ENCODE measurements at places on chromosomes 2 and 18.

DNA sequence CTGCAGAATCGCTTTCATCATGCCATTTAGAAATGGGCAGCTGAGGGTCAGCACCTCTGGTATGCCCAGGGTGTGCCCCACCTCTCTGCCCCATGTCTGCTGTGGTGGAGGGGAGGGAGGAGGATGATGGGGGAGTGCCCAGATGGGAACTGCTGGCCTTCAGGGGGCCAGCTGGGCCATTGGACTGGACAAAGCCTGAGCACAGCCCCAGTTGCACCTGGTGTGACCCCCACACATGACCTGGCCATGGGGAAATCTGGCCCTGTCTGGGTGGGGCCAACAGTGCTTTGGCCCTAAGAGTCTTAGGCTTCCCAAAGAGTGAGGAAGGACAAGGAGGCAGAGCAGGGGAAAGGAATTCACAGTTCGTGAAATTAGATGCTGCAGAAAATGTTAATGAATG is 44.1 kb downstream of the CTIF start:
- DNase-seq: no peak

GRCh38 chr18:11518788-11519685 is 90.4 kb upstream of the SLC35G4 start:
- peak; percentile 47 for DNase-seq

- DNase-seq: no peak
Measured at GRCh38 chr2:70775141-70775540, 7.1 kb upstream of the ADD2 start.

- DNase-seq: no peak
Measured at GRCh38 chr2:206688990-206689389, 29.2 kb downstream of the DYTN start.

- DNase-seq: no peak
Measured at GRCh38 chr2:171317492-171318125, 116.2 kb downstream of the METTL8 start.

- no peak for DNase-seq
Measured at GRCh38 chr2:176297067-176297466, 27.8 kb downstream of the MTX2 start.

- DNase-seq: no peak
Measured at GRCh38 chr2:182685559-182685958, 30.5 kb upstream of the DNAJC10 start.

DNA sequence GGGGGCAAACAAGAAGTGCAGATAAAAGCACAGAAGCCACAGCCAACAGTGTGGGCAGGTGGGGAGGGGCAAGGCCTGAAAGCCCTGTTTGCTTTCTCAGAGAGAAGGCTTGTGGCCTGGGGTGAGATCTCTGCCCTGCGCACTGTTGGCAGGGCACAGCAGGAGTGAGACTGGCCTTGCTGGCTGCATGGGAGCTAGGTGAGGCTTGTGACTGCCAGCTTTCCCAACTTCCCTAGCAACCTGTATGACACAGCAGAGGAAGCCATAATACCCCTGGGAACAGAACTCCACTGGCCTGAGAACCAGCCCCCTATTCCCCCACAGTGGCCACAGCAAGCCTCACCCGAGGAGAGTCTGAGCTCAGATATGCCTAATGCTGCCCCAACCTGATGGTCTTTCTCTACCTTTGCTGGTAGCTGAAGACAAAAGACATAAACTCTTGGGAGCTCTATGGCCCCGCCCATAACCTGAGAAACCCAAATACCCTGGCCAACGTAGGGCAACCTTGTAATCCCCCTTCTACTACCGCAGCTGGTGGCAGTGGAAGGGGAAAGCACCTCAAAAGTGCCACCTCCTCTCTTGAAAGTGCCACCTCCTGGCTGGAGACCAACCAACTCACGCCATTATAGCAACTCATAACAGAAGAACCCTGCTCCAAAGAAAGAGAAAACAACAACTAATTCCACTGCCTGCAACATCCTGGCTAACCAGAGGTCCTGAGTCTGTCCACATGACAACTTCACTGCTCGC is 44.4 kb downstream of the LCT start:
- DNase-seq: no peak

DNA sequence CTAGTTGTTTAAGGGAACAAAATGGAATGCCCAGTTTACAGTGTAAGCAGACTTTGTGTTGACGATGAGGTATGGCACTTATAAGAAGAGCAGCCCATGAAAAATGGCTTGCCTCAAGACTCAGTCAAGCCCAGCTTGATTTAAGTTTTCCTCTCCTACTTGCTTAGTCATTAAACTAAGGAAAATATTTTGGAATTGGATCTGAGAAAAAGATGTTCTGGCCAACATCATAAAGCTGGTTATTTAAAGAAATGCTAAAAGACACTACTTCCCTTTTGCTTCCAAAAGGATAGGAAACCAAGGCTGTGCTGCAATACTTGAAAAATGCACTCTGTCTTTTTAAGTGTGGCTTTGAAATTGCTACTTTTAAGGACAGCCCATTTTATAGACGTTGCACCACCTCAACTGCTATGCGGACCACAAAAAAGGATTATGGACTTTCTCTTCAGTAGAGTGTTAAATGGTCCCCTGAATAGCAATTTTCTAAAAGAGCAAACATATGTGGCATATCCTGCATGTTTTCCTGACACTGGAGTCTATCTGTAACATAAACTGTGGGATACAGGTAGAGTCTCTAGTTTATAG is 32.1 kb downstream of the CCDC141 start:
- no peak for DNase-seq

- peak; percentile 69 for DNase-seq
Measured at GRCh38 chr18:24138789-24139616, at the start of gene CABYR. TSS of gene CABYR (plus strand) at chr18:24139062. CDS start at chr18:24143115, 4,053 bp downstream.

- DNase-seq: no peak
Measured at GRCh38 chr2:142131010-142131669, at the start of gene LRP1B. TSS of gene LRP1B (minus strand) at chr2:142131016. CDS start at chr2:142130729, 287 bp downstream.

Measured in stimulated activated CD4-positive, alpha-beta T cell treated with anti-CD3 and anti-CD28 coated beads, Interleukin-12 subunit alpha, Interleukin-12 subunit beta, amount 100 ng/mL, for 24 hours (primary cell).